ENCODE measurements at places on chromosomes 4 and X.

DNA sequence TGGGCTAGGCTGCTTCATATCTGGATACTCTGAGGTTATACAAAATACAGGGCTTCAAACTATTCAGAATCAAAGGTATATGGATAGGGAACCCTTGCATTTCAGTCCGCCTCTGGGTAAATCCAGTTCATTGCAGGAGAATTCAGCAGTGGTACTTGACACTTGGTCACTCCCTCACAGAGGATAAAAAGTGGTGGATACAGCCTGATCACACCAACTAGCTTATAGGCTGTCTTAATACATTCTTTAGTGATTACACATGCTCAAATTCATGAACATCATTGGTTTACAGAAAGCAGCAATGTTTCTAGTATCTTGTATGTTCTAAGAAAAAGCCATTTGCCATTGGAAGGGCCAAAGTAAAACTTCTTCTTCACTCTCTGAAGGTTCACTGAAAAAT, 104.8 kb upstream of the PDE5A start:
- DNase-seq, result no peak

GRCh38 chr4:7365462-7366179, 69.1 kb downstream of the PSAPL1 start:
- DNase-seq, result peak; percentile 57

GRCh38 chr4:117324851-117325491, 239.6 kb upstream of the TRAM1L1 start:
- DNase-seq, result no peak

DNA sequence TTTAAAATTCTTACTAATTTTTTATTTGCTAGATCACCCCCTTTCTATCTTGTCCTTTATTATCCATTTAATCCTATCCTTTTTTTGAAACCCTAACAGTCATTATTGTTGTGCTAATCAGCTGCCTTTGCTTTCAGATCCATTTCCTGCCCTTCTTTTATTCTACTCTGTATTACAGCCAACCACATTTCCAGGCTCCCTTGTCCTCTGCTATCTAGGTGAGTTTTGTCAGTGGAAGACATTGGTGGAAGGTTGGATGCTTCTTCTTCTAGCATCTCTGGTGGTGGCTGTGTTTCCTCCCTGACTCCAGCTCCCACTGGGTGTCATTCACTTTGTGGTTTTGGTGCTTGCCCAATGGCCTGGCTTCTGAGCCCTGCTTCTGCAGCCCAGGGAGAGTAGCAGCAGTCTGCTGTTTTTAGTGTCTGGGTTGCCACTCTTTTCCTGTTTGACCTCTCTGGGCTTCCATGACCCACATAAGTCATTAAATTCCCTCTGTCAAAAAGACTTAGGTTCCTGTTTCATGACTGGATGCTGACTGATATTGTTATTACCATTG, 225.2 kb upstream of the PGRMC2 start:
- no peak for DNase-seq

- DNase-seq, result no peak
Observed at GRCh38 chrX:96710031-96710430, 25.4 kb downstream of the DIAPH2 start.

GRCh38 chr4:2289311-2289954, 27.5 kb upstream of the MXD4 start:
- DNase-seq, result peak; percentile 73

DNA sequence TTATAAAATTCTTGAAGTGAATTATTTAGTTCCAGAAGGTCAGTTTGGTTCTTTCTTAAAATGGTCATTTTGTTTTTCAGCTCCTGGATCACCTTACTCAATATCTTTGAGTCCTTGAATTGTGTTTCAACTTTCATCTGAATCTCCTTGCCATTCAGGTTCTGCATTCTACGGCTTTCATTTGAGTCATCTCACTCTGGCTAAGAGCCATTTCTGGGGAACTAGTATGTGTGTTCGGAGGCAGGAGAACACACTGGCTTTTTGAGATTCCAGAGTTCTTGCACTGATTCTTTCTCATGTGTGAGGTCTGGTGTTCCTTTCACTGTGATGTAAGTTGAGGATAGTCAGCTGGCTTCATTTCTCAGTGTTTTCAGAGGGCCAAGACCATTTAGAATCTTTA, 708.4 kb upstream of the FRG1 start:
- DNase-seq, result no peak

- no peak for DNase-seq
Observed at GRCh38 chrX:10781847-10782530, 161.6 kb upstream of the MID1 start.

DNA sequence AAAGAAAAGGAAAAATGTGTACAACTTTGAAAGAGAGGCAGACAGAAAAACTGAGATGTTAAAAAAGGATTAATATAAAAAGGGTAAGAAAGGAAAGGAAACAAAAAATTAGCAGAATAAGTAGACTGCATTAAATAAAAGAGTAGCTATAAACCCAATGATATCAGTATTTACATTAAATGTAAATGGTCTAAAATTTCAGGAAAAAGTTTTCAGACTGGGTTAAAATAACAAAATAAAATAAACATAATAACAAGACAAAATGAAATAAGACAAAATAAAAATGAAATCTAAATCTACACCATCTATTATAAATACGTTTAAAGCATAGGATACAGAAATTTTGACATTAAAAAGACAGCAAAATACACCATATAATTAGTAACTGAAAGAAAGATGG, 199.0 kb downstream of the HTR2C start:
- DNase-seq, result no peak

- DNase-seq, result no peak
Observed at GRCh38 chrX:23168291-23168690, 166.4 kb upstream of the PTCHD1 start.

DNA sequence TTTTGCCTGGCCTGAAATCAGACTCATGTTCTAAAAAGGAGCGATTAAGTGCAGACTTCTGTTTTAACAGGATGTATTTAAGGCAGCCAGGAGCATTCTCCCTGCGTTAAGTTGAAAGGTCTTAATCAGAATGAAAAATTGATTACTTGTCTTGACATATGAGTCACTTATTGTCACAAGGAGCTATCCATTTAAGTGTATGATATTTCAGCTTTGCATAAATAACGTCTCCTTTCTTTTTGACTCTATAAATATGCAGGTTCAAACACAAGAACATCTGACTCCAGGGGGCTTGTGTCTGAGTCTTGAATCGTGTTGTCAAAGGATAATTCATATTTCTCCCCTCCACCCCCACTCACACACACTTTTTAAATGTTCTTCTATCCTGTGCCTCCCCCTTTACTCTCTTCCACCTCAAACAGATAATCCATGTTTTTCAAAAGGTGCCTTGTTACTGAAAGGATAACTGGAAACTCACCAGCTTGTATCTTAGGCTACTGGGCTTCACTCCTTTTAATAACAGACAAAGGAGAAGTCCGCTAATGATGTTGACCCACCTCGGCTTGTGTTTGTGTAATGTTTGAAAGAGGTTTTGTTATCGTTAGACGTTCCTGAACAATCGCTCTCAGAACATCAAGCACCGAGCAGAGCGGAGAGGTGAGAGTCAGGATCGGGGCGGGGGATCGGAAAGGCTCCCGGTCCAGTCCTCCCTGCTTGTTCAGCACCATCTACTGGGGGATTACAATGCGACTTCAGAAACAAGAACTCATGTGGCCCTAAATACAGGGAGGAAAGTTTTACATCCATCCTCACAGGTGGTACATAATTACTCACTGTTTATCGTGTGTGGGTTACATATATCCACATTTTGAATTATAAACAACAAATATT, 107.5 kb upstream of the RPL34 start:
- no peak for DNase-seq

- no peak for DNase-seq
Observed at GRCh38 chr4:22712529-22712928, 19.8 kb downstream of the GBA3 start.

GRCh38 chr4:8192748-8193738, 6.0 kb upstream of the SH3TC1 start:
- peak; percentile 86 for DNase-seq

- DNase-seq, result no peak
Observed at GRCh38 chr4:36013206-36013605, 231.1 kb downstream of the ARAP2 start.

DNA sequence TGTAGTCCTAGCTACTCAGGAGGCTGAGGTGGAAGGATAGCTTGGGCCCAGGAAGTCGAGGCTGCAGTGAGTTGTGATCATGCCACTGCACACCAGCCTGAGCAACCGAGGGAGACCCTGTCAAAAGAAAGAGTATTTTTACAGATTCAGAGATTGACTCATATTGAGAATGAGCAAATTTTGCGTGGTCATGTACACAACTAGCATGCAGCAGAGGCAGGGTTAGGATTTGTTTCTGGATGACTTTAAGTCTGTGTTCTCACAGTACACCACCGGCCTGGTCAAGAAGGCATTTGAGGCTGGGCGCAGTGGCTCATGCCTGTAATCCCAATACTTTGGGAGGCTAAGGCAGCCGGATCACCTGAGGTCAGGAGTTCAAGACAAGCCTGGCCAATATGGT, 44.8 kb upstream of the CBR4 start:
- DNase-seq, result no peak

DNA sequence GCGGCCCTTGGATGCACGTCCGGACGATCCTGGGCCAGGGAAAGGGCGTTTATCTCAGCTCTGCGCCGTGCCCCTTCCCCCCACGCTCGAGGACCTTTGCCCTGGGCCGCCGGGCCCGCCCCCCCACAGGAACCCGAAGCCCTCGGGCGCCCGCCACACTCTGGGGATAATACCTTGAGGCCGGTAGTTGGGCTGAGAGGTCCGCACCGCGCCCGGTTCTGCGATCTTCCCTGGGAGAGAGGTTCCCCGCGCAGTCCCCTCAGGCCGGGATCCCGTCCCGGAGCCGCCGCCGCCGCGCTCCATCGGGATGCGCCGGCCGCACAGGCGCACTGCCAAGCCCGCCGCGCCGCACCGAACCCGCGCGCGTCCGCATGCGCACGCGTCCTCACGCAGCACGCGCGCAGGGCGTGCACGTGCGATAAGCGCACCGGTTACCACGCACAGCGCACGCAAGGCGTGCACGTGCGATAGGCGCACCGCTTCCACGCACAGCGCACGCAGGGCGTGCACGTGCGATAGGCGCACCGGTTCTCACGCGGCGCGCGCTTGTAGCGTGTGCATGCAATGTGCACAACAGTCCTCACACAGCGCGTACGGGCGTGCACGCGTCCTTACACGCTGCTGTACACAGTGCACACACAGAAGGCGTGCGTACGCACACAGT, at the start of gene MAP7D2:
Gene MAP7D2 (minus strand): TSS at position 331 of the 664 bp plus-strand sequence. CDS start 28 bp downstream, at position 303.
- no peak for DNase-seq

All from spleen (tissue), 13 donors.